Tongue (tissue), 3 donors: ENCODE measurements at places on chromosomes 4 and X. TPM values are rescaled to one million over a fixed set of nuclear protein-coding genes. Genes with fewer than 3 reads are reported as not detected.

DUSP21 gene
- total RNA-seq = not detected

CSAG1 gene
- not detected for total RNA-seq

FAM47A gene
- not detected for total RNA-seq

FOXP3 gene
- 0.21 TPM for total RNA-seq

GPR119 gene
- not detected for total RNA-seq

MAGEC3 gene
- total RNA-seq = not detected

SSX2B gene
- total RNA-seq = not detected
